Esophagus muscularis mucosa (tissue), 4 donors: ENCODE measurements at places on chromosomes 1 and 21.

DNA sequence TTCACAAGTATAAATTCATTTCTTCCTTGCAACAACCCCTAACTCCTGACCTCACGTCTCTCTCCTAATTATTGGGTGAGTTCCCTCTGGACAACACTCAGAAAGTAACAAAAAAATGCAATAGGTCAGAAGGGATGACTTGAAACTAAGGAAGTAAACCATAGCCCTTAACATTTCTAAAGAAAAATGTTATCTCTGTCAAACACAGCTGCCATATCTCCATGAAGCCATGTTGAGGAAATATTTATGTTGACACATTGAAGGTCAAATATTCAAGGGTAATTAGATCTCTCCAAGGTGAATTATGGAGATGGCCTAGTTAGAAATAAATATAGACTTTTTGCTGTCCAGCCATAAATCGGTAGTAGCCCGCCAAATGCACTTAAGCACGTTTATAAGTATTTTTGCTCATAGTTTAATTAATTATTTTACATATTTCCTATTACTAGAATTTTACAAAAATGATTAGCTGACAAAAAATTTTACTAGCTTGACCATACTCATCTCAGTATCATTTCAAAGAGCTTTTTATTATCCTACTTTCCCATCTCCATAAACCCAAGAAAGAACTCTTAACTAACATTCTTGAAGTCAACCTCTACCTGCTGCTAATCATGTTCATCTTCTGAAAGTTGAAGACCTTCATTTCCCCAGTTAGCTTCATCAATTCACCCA, 160.1 kb upstream of the PKN2 start:
- no peaks in the 10 kb centered on the region for H3K27me3 ChIP-seq
- no peak overlapping the region for H3K4me3 ChIP-seq
- H3K36me3 ChIP-seq, result no peaks in the 10 kb centered on the region
- DNase-seq, result no peak

DNA sequence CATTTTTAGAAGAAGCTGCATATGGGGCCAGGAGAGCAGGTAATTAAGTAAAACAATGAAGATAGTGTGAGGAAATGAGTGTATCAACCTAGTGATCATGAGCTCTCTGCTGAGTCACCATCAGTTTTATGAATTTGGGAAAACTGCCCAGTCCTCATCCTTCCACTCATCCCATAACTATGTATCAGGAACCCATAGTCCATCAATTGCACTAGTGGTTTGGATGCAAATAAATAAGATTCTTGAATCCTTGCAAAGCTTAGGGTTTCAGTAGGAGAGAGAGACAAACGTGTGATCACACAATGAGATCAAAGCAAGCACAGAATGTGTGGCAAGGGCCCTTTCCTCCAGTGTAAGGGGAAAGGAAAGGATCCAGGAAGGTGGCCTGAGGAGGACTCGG, 145.6 kb downstream of the ZZZ3 start:
- H3K27me3 ChIP-seq, result no peaks in the 10 kb centered on the region
- no peak overlapping the region for H3K27ac ChIP-seq
- H3K4me3 ChIP-seq, result no peak overlapping the region
- no peaks in the 10 kb centered on the region for H3K36me3 ChIP-seq

DNA sequence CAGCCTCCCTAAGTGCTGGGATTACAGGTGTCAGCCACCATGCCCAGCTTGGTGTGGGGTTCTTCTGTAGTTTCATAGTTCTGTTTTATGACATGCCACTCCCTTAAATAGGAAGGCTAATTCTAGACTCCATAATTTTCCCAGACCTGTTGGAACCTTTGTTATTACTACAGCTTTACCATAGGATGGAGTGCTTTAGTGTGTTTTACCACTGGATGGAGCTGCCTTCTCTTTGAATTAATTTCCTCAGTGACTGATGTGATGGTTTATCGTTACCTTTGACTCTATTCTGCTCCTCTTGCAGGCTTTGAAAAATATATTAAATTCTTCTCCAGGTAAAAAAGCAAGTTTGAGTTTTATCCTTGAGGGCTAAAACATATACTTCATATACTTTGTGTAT, 84.6 kb upstream of the NEK7 start:
- H3K27me3 ChIP-seq, result no peaks in the 10 kb centered on the region
- H3K4me1 ChIP-seq, result no peaks in the 10 kb centered on the region
- DNase-seq, result no peak
- H3K36me3 ChIP-seq, result no peaks in the 10 kb centered on the region

DNA sequence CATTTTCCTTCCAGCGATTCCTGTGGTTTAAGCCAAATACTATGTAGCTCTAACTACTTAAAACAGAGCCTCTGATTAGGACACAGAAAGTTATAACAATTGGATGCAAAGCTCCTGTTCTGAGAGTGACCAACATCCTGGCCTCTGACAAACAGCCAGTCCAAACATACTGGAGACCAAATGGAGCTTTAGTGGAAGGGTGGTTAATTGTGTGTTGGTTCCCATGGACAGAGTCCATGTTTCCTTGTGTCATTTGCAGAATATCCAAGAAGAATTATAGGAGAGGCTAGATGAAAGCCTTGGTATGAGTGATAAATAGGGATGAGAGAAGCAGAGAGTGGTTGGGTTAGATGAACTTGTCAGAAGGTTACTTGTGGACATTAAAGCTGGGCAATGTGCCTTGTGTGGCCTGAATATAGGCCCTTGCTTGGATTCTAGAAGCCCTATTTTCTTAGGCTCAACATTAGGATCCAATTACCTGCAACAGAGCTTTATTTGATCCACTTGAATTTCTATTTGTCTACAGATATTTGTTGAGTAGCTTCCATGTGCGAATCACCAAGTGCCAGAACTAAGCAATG, 180.5 kb upstream of the GORAB start:
- no peak overlapping the region for H3K4me3 ChIP-seq
- DNase-seq, result no peak
- no peak overlapping the region for H3K27ac ChIP-seq
- H3K4me1 ChIP-seq, result no peaks in the 10 kb centered on the region
- no peaks in the 10 kb centered on the region for H3K27me3 ChIP-seq
